ENCODE measurements at places on chromosomes 2 and 18. TPM values are rescaled to one million over a fixed set of nuclear protein-coding genes. Genes with fewer than 3 reads are reported as not detected.

The EPB41L3 gene
- polyA plus RNA-seq: 0.25 TPM

The MROH2A gene
- polyA plus RNA-seq: not detected

The SCN9A gene
- 0.08 TPM for polyA plus RNA-seq

The POTEI gene
- 0.03 TPM for polyA plus RNA-seq

The MOCOS gene
- polyA plus RNA-seq: 0.25 TPM

The CRIM1 gene
- 0.42 TPM for polyA plus RNA-seq

The PDE1A gene
- polyA plus RNA-seq: not detected

The GATA6 gene
- 0.04 TPM for polyA plus RNA-seq

GRCh38 chr2:62706721-62707521 is 1.4 kb downstream of the EHBP1 start:
- no peak for DNase-seq

DNA sequence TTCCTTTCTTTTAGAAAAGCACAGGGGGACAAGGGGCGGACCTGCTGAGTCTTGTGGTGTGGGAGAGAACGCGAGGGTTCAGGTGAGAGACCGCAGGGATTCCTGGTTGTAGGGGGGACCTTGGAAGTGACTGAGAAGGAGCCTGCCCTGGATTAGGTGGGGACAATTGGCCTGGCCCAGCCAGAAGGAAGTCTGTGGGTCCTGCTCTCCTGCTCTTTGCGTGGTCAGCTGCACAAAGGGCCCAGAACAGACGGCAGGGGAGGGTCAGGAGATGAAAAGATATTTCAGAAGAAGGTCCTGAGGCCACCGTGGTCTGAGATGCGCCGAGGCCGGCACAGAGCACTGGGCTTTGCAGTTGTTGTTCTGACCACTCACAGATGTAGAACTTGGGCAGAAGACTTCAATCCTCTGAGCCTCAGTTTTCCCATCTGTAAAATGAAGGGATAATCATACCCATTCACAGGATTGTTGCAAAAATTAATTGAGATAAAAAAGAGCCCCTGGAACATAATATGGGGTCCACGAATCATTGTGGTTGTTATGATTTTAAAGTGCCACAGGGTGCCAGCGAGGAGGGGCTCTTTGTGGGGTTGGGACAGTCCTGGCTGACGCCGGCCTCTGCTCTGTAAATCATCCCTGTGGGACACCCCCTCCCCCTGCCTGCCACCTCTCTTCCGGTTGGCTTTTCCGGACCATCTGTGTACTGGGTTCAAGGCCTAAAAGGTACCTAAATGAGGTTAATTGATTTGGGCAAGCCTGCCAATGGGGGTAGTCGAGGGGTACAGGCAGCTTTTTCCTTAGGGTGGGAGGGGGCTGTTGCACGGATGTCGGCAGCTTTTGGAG is 1.8 kb downstream of the LPIN1 start:
- DNase-seq: no peak

- DNase-seq: no peak
Measured at GRCh38 chr2:41546031-41546430, 501.8 kb upstream of the PKDCC start.

GRCh38 chr2:134120406-134120732 is 133.5 kb upstream of the MGAT5 start:
- DNase-seq: no peak

DNA sequence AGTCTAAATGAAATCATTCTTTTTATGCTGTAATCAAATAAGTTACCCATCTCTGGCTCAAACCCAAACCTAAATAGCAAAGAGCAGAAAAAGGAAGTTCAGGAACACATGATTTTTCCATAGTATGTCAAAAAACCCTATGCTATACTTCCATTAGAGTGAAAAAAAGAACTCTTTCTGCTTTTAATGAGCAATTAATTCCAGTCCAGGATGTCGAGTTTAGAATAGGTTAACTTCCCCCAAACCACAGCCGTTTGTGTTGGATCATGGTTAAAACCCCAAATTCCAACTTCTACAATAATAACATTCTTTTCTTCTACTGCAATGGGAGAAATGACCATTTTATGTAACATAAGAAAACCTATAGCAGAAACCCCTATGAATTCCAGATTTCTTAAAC is 171.1 kb upstream of the NRP2 start:
- DNase-seq: no peak

DNA sequence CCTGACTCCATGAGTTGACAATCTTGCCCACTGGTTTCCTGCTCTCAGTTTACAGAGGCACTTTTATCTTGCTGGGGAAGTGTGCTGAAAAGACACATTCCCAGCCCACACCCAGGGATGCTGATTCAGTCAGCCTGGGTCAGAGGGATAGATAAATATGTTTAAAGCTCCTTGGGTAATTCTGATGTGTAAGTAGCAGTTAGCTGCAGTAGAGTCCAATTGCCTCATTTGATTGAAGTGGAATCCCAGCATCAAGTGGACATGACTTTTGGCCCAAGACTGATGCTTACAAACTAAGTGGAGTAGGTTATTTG is 29.4 kb downstream of the PSD4 start:
- no peak for DNase-seq

DNA sequence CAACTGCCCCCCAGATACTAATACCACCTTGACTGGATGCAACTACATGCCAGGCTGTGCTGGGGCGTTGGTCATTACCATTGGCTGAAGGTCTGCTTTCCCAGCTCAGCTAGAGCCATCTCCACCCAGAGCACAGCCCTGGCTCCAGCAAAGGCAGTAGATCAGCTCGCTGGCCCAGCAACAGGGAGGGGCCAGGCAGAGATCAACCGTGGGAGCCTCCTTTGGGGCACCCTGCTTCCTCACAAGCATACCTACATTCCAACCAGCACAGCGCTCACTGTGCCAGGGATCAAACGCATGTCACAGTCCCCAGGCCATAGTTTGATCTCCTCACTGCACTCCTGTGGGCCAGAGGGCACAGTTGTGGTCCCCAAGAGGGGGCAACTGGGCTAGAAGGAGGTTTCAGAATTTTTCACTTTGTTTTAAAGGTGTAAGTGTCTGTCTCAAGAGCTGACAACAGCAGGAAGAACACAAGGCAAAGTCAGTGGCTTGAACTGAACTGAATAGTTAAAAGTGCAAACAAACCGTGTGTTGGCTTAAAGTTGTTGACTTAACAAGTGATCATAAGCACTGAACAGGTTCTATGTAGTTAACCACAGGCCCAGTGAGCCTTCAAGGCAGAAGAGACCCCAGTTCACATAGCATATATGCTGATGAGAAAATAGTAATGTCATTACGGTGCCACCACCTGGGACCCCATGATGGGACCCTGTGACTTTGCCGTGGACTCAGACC is 70.1 kb upstream of the BZW1 start:
- no peak for DNase-seq

DNA sequence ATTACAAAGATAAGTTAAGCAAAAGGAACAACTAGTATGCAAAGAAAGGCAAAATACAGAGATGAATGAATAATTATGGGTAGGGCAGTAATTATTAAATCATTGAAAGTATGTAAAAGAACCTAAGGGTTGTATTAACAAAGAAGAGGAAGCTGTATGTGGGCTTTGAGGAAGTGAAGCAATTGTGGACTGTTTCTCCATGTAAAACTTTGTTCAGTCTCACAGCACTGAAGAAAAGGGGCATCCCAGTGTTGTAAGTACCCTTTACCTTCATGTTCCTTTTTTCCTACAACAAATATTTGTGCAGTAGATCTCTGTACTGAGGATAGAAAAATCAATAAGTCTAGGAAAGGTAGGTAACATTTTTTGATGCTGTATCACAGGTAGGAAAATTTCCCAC is 388.7 kb upstream of the NRP2 start:
- no peak for DNase-seq

- no peak for DNase-seq
Measured at GRCh38 chr2:62731275-62731674, 25.8 kb downstream of the EHBP1 start.

GRCh38 chr2:241002275-241003046 is 4.0 kb downstream of the SNED1 start:
- DNase-seq: no peak

GRCh38 chr2:20698916-20699613 is 32.1 kb downstream of the GDF7 start:
- no peak for DNase-seq

DNA sequence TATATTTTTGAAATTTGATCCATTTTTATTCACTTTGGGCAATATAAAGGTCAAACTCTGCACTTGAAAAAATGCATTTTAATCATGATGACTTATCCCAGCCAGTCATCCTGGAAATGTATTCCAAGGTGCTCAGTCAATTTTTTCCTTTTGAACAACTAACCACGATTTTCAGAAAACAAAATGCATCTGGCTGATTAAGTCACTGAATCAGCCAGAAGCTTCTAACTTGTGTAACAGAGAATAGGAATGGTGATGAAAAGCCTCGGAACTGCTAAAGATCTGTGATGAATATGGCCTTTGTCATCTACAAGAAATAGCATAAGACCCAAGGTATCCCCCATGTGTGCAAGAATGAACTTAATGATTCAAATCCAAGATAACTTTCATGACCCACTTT is 572.7 kb downstream of the EPHA4 start:
- DNase-seq: no peak

DNA sequence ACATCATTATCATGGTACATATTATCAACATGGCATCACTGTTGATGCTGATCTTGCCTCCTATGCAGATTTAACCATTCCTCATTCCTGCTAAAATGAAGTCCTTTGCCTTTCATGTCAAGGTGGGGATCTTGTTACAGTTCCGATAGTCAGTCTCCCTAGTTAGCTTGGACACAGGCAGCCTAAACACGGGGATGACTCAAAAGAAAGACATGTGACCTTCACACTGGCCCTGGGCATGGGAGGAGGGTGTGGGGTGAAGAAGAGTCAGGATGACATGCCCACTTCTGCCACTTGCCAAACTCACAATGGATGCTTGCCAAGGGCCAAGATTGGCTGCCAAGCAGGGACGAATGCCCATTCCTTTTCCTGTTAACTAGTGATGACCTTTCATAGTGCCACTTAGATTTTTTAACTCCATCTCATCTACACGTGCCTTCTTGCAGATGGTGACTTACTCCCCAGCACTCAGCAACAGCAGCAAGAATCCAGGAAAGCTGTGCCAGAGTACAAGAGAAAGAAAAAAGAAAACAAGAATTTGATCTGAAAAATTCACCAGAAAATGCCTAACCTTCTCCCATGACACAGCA is 13.9 kb upstream of the SLC1A4 start:
- DNase-seq: no peak

GRCh38 chr2:82158150-82158549 is 1853.6 kb upstream of the LRRTM1 start:
- no peak for DNase-seq

DNA sequence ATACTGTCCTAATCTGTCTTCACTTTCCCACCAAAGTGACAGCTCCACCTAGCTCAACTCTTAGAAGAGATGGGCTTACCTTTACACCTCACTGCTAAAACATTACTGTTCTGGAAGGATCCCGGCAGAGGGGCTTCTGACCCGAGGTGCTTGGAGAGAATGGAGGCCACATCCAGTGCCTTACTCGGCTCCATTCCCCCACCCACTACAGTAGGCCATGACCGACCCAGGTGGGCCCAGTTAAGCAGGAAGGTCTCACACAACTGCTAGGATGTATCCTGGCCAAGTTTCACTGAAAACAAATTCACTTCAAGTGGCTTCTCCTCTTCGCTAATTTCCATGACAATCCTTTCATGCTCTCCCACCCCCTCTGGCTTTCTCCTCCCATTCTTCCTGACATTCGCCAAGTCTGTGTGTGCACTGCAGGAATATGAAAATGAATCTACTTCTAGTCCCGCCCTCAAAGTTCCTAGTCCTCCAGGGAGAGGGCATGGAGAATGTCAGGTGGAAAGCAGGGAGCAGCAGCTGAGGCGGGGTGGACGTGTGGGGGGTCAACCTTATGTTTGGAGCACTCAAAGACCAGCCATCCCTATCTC is 11.8 kb downstream of the WIPF1 start:
- no peak for DNase-seq

DNA sequence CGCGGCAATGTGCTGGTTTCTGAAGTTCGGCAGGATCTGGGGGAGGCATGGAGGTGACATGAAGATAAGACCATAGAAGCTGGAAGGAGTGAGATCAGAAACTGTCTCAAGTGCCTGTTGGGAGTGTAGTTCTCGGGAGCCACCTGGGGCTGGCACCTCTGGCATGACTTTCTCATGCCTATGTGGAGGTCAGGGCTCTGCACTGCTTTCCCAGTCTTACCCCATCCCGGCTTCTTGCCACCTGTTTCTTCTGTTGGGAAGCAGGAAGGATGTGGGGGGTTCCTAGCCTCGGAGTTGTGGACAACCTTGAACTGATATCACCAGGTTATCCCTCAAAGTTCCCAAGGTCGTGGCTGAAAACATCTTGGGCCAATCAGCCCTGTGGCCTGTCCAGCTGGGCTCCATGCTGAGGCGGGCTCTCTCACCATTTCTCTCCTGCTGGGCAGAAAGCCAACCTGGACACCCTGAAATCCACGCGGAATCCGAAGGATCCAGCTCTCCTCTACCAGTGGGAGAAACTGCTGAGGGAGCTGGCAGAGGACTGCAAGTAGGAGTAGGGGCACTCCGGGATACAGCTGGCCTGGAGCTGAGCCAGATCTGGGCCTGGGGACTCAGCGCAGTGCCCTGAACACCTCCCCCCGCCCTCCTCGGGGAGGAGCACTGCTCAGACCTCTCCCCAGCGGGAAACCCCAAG is 42.5 kb downstream of the FER1L5 start:
- DNase-seq: no peak

DNA sequence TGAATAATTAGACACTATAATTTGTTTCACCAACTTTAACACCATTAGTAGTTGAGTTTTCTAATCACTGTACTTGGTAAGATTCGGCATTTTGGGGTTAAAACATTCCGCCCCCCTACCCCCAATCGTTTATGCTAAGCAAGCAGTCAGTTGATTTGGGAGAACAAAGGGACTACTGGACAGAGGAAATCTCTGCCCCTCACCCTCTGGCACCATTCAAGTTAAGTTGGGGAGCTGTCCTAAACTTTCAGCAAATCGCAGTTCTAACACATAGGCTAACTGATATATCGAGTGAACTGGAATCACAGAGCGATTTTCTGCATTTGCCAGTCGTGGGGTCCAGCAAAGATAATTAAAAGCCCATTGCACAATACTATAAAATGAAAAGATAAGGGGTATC is 5.6 kb downstream of the KLF7 start:
- DNase-seq: no peak

DNA sequence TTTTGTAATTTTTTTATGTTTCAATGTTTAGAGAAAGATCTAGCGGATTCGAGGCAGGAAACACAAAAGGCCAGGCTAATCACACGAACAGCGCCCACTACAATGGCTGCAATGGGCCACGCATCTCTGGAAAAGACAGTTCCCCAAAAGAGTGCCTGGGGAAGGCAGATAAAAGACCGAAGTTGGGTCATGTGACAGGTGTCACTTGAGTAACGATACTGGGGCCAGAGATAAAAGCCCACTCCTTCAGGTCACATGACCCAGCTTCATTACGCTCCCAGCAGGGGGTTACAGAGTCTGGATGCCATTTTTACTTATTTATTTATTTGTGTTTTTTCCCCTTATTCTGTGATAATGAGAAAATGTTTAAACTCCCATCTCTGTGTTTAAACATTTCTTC is 95.4 kb downstream of the CDK15 start:
- DNase-seq: no peak

- no peak for DNase-seq
Measured at GRCh38 chr2:231710799-231711676, 2.7 kb downstream of the PTMA start.
